ENCODE measurements at places on chromosomes 1 and 21.

DNA sequence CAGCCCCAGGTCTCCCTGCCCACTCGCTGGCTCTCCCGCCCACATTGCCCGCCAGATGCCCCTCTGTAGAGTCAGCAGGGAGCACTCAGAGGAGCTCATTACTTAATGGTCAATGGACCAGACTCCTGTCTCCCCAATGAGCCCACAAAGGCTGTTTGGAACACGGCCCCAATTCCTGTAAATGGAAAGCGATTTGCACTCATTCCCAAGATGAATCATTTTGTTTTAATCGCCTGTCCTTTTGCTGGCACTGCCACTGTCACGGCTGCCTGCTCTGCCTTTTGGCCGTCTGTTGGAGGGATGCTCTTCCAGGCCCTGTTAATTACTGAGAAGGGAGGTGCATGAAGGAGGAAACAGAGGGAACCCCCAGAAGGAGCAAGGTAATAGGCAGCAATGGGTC is 44.8 kb upstream of the ATP2B4 start:
- no peak for DNase-seq

DNA sequence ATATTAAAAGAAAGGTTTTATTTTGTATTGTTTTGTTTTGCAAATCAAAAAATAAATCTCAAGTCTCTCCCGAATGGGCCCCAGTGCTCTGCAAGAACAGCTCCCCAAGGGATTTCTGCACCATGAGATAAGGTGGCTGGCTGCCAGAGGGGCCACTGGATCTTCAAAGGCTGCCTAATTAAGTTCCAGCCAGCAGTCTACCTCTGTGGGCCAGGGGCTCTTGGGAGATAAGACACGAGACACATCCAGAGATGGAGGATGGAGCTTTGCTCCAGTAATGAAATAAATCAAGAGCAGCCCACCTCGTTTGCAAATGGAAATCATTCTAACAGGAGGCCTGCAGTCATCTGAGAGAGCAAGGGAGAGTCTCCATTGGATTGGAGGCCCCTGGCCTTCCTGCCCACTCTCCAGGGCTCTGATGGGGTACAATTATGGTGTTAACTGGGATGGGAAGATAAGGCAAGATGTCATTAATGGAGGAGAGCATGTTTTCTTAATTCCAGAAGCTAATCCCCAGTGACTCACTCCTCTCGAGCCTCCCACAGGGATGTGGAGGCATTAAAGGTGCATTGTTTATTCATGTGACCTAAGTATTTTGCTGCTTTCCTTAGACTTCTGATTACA is 155.2 kb upstream of the KAZN start:
- DNase-seq: no peak

DNA sequence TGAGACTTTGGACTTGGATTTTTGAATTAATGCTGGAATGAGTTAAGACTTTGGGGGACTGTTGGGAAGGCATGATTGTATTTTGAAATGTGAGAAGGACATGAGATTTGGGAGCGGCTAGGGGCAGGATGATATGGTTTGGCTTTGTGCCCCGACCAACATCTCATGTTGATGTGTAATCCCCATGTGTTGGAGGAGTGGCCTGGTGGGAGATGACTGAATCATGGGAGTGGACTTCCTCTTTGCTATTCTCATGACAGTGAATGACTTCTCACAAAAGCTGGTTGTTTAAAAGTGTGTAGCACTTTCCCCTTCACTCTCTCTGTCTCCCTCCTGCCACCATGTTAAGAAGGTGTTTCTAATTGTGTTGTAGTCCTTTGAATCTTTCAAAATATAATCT is 9.3 kb upstream of the PHGDH start:
- no peak for DNase-seq

DNA sequence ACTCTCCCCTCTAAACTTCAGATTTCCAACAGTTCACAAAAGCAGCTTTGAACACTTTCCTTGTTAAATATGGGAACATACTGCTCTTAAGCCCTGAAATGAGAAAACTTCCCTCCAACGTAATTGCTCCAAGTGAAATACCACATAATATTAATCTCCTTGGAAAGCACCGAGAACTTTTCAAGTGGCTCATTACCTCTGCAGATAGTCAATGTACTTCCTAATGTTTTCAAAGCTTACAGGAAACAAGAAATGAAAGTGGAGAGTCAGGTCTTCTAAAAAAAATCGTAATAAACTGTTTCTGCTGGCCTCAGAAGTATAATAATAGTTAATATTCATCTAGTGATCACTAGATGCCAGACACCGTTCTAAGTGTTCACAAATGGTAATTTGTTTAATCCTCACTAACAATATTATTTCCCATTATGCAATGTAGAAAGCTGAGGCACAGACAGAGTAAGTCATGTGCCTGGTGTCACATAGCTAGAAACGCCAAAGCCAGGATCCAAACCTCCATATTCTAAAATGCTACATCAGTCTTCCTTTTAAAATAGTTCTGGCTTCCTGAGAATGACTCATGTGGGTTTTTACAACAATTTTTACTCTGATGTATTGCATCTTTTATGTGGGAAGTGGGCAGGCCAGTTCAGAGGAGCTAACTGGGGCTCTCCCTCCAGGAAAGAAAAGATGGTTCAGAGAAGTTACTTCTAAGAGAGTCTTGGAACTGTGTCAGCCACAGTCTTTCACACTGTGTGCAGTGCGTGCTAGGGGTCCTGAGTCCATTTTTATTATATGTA is 177.2 kb downstream of the PLPPR4 start:
- DNase-seq: no peak

GRCh38 chr21:42534421-42535378 is 21.0 kb downstream of the SLC37A1 start:
- DNase-seq: no peak

- no peak for DNase-seq
Observed at GRCh38 chr21:45651921-45652320, 8.4 kb downstream of the PCBP3 start.

- DNase-seq: no peak
Observed at GRCh38 chr1:181989261-181989920, 72.1 kb downstream of the ZNF648 start.

DNA sequence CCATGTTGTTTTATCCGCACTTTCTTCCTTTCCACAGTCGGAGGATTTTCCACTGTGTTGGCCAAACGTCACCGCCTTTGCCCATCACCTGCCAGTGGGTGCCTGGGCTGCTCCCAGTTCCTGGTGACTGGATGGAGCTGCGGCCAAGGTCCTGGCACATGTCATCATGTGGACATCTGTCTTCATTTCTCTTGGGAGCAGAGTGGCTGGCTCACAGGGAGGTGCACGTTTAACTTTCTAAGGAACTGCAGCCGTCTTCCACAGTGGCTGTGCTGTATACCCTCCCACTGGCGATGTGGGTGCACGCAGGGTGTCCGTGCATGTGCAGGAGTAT is 19.5 kb upstream of the RNF223 start:
- DNase-seq: no peak

GRCh38 chr1:31562707-31563360 is 13.5 kb upstream of the TINAGL1 start:
- DNase-seq: no peak

- DNase-seq: no peak
Observed at GRCh38 chr1:47023268-47024140, at the start of gene CYP4X1. Gene CYP4X1 (plus strand): TSS chr1:47023669. CDS start chr1:47023818, 149 bp downstream.

GRCh38 chr1:236514703-236515442 is 8.9 kb upstream of the LGALS8 start:
- DNase-seq: no peak

DNA sequence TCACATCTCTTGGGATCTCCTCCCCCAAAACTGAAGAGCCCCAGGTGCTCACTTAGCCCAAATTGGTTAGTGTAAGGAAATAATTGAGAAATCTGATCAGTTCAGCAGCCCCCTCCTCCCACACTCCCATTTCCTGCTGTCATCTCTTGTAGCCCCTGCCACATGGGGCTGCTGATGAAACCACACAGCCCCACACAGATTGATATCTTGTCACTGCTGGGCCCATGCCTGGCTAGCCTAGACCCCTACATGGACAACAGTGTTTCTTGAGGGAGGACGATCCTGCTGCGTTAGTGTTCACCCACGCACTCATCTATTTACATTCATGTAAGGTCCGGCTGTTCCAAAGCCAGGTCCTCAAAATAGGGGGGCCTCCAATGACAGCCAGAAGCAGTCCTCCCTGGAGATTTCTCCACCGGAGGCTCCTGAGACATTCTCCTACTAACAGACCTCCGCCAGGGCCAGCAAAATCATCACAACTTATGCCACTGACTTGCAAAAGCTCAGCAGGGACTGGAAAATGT is 23.9 kb upstream of the RXRG start:
- DNase-seq: no peak

All from activated T-cell treated with anti-CD3 and anti-CD28 coated beads for 24 hours (primary cell).